Spinal cord (tissue), 10 donors: ENCODE measurements at places on chromosomes 5 and 9.

DNA sequence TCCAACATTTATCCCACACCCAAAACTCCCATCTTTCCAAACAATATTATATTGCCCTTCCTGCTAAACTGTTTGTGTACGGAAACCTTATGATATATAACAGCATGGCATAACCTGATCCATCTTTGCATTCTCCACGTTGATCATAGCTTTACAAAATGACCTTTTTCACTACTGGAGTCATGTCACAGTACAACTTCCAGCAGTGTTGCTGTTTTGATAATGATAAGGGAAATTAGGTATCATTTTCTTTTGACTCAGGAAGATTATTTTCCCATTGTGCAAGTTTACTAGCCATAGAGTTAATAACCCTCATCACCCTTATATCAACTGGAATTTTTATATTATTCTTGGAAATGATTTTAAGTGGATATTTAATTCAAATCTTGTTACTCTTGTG is 57.5 kb downstream of the SH3GL2 start:
- no peak for DNase-seq

- DNase-seq, result no peak
These were observed at the start of gene SLC6A7 for GRCh38 chr5:150189728-150190502. Gene SLC6A7 (plus strand): TSS chr5:150190062. CDS start chr5:150190328, 266 bp downstream.

DNA sequence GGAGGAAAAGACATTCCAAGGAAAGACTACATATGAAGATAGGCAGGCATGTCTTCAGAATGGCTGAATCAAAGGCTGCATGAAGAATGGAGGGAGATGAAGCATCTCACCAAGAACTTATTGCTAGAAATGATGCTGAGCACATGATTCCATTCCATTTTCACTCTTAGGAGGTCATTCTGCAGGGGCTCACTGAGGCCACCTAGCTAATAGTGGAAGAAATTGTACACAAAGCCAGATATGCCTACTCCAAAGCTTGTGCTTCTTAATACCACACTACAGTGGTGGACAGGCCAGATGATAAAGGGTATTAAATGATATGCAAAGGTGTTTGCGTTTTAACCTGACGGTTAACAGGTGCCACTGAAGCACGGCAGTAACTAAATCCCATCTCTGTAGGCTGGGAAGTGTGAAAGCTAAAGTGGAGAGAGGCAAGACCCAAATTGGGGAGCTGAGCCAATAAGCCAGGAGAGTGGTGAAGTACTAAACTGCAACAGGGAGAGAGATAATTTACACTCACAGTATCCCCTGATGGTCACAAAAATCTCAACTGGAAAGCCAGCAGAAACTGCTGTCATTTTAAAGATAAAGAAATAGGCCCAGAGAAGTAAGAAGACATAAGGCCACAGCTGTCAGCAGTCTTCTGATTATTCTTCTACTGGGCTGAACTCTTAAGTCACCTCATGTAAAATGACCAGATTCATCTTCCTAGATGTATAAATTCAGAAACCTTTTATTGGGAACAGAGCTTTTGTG is 14.6 kb downstream of the NDUFA8 start:
- no peak for DNase-seq

- DNase-seq, result no peak
These were observed 508.8 kb downstream of the PSAT1 start for GRCh38 chr9:78805771-78806170.

- DNase-seq, result no peak
These were observed 33.2 kb downstream of the TNC start for GRCh38 chr9:115084709-115085108.

- DNase-seq, result no peak
These were observed 12.2 kb downstream of the IL9 start for GRCh38 chr5:135883441-135883840.

DNA sequence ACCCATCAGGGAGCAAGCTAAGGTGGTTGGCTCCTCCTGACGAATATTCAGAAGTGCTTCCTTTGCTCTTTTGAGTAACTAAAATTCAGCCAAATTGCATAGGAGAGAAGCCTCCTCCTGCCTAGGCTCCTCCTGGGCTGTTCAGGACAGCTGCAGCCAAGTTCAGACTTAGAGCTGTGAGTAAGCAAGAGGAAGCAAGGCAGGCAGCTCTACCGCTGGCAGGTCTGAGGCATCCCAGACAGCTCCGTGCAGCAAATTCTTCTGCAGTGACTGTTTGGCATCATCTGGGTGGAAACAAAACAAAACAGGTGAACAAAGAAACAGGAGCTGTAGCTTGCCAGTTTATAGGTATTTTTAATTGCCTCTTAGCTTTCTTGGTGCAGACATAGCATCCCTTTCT is 421.0 kb downstream of the GADD45G start:
- DNase-seq, result no peak

GRCh38 chr5:33330426-33330825 is 110.3 kb upstream of the TARS1 start:
- no peak for DNase-seq

DNA sequence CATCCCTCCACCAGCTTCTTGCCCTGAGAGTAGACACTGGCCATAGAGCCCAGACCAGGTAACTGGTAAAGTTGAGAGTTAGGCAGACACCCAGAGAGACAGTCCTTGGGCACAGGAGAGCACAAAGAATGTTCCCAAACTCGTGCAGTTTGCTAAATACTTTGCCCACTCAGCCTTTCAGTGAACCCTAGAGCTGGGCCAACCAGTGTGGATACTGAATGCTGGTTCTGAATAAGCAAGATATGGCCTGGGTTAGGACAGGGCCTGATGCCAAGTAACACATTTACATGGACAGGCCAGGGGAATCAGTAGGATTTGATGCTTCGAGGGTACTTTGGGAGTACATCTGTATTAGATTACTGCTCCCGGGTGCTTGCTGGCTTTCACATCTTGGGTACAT is 185.4 kb downstream of the SH3GL2 start:
- DNase-seq, result no peak
